Activated CD8-positive, alpha-beta memory T cell treated with anti-CD3 and anti-CD28 coated beads for 4 hours (primary cell): ENCODE measurements at places on chromosomes 5 and 9.

DNA sequence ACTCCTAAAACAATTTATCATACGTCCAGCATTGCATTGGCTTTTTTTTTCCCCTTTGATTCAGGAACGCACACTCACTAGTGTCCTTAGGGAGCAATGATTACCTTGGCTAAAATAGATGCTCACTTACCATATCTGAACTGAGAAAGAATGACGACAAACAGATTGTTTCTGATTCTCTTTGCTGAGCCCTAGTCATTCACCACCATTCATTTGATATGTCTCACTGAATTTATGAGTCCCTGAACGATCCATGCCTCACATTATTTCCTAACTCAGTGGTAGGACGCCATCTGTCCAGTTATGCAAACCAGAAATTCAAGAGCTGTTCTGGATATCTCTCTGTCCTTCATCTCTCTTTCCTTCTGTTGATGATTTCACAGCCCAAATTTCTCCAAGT, 39.3 kb upstream of the DAB2 start:
- no peak for DNase-seq

- DNase-seq = no peak
Observed at GRCh38 chr9:4096121-4096520, 203.7 kb downstream of the GLIS3 start.

GRCh38 chr5:67249590-67249895, 52.9 kb upstream of the CD180 start:
- no peak for DNase-seq

GRCh38 chr5:141867139-141867538, 11.1 kb downstream of the PCDH1 start:
- DNase-seq = no peak

DNA sequence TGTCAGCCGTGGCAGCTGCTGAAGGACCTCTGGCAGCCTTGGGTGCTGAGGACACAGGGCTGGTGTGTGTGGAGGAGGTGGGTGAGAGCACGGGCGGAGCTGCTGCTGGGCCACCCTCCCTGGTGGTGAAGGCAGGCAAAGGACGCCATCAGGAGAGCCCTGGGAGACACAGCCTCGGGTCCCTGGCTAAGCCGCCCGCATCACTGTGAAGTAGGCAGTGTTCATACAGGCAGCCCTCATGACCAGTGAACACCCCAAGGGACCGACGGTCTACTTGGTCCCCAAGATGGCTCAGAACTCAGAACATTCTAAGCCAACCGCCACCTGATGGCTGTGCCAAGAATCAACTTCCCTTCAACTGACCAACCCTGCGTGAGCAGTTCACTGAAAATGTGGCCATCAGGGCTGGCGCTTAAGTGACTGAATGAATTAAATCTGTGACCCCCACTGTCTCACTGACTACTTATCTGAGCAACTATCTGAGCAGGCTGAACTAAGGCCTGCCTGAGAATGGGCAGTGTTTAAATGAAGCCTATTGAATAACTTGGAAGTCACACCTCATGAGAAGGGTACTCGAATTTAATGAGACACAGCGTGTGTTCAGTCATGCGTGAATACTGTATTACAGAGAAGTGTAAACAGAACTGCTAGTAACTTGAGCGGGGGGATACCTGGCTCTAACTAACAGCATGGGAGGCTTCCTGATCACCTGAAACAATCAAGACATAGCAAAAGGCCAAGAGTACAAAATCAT, 54.7 kb upstream of the SIMC1 start:
- DNase-seq = no peak

GRCh38 chr5:148713735-148714508, 59.6 kb upstream of the HTR4 start:
- DNase-seq = no peak

GRCh38 chr9:86321373-86321772, 32.8 kb downstream of the TUT7 start:
- DNase-seq = no peak

DNA sequence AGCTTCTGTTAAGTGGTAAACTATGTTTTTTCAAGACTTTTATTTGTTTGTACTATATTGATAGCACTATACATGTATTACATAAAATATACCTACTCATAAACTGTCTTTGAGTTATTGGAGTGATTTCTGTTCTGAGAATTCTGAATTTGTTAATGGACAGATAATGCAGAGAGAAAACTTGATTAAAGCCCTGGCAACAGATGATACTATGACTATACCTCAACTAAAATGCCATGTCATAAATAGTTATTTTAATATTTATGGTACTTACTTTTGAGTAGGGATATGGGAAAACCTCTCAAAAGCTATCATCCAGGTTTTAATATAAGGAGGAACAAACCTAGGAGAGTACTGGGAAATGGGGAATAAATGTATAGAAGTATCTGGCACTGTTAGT, 947.2 kb upstream of the ARRDC3 start:
- DNase-seq = no peak

GRCh38 chr5:114360816-114361723, 800 bp upstream of the KCNN2 start:
- DNase-seq = no peak

DNA sequence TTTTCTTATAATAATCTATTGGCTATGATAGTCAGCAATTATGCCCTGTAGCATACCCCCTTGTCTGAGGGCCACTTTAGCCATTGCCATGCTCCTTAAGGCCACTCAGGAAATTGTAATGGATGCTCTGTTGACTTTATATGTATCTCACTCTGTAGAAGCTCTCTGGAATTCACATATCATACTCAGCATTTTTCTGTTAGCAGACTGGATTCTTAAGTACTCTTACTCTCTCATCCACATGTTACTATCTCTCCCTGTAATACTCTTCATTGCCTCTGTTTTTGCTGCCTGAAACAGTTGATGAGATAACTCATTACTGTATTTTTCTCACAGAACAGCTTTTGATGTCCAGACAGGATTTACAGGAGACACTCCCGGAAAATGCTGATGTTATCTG, 24.2 kb downstream of the TMEM232 start:
- no peak for DNase-seq

DNA sequence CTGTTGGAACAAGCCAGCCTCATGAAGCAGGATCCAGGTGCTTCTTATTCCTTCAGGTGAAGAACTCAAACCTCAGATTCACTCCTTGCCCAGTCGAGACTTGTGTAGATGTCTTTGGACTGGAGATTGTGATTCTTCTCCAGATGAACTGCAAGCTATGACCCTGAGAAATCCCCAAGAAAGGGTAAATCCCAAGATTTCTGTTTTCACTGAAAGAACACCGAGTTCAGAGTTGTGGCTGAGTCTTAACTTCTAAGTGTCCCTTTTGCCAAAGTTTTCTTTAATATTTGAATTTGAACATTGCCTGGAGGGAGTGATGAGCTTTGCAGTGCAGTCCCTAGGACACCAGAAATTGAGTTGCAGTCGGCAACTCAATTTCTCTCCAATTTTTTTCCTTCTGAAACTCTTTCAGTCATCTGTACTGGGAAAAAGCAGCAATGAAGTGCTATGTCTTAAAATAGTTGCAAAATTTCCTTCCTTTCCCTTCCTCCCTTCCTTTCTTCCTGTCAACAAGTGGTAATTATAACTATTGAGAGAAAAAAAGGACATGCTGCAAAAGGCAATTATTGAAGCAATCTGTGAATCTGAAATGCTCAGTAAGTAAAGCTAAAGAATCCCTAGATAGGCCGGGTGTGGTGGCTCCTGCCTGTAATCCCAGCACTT, 56.1 kb downstream of the ANKRD55 start:
- no peak for DNase-seq

DNA sequence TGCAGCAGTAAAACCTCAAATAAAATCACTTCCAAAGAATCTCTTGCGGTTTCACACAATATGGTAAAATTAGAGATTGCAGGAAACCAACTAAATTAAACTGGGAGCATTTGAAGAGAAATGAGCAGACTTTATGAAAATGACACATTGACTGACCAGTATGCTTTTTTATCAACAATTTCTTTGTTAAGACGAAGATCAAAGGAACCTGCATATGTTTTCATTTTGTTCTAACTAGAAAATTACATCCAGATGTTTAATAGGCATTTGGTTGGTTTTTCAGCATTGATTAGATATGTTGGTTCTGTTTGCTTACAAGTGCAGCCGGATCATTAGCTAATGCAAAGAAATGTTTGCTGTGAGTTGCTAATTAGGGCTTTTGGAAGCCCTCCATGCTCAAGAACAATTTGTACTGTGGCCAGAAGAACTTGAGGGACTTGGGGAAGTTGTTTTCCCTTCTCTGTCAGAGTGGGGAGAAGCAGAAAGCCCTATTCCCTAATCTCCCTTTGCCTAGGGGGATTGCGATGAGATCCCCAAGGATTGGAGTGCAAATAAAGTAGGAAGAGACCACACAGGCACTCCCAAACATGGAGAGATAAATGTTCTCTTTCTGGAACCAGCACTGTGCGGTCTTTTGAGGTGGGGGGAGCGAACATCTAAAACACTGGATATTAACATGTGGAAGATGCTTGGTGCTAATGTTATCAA, 4.5 kb upstream of the TLE1 start:
- DNase-seq = no peak

DNA sequence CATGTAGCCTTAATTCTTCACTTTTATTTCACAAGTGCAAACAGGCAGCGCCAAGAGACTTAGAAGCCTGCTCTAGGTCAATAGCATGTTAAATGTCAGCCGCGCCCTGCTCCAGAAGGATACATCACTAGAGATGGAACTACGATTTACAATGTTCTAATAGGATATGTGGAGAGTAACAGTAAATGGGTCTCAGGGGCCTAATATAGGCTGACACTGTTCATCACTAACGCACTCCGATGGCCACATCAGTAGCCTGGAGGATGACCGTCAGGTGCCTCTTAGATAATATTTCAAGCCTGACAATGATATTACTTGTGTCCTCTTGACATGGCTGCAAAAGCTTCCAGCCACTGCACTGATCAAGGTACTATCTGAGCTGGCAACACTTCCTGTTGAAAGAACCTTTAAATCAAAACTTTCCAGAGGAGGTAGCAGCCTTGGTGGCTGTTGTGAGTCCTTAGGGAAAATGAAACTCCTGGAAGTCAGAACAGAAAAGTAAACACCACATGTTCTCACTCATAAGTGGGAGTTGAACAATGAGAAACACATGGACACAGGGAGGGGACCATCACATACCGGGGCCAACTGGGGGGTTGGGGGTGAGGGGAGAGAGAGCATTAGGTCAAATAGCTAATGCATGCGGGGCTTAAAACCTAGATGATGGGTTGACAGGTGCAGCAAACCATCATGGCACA, 35.0 kb downstream of the PTTG1 start:
- no peak for DNase-seq

GRCh38 chr5:675871-676698, 17.1 kb downstream of the TPPP start:
- no peak for DNase-seq

- no peak for DNase-seq
Observed at GRCh38 chr9:88418715-88419540, 30.7 kb downstream of the SPIN1 start.

DNA sequence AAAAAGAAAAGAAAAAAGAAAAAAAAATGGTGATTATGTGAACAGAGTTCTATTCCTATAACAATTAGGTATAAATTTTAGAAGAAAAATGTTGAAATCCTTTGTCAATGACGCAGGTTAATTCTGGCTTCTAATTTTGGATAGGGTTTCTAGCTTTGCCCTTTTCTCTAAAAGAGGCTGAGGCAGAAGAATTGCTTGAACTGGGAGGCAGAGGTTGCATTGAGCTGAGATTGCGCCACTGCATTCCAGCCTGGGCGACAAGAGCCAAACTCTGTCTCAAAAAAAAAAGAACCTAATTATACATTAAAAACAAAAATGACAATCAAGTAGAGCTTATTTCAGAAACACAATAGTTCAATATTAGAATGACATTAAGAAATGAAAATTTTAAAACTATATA, 2.9 kb downstream of the STXBP1 start:
- no peak for DNase-seq

- no peak for DNase-seq
Observed at GRCh38 chr5:100889165-100889743, 13.8 kb downstream of the ST8SIA4 start.

- DNase-seq = no peak
Observed at GRCh38 chr5:134554319-134555222, 29.1 kb downstream of the JADE2 start.

DNA sequence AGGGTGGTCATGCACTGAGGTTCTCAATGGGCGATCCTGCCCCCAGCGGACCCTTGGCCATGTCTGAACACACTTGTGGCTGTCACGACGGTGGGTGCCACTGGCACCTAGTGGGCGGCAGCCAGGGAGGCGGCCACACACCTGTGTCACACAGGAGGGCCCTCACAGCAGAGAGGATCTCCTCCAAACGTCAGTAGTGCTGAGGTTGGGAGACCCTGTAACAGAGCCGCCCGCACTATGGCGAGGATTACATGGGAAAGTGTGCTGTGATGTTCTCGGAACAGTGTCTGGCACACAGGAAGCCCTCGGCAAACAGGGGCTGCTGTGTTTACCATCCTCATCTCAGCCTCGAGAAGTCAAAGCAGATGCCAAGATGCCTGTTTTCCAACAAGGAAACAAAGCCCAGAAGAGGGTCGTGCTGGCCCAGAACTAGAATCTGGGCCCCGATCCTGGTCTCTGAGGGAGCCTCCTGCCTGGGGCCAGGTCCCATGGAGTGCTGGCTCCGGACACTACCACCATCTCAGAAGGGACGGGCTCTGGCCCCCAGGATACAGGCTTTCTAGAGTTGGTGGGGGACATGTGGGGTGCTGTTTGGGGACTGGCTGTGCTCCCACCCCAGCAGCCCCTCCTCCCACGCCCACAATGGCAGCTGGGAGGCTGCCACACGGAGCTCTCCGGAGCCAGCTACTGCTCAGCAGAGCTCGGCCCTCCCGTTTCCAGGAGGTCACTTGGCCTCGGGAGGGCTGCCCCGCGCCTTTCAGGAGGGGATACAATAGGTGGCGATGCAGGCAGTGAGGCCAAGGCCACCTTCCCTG, 48.2 kb downstream of the DBH start:
- DNase-seq = no peak

DNA sequence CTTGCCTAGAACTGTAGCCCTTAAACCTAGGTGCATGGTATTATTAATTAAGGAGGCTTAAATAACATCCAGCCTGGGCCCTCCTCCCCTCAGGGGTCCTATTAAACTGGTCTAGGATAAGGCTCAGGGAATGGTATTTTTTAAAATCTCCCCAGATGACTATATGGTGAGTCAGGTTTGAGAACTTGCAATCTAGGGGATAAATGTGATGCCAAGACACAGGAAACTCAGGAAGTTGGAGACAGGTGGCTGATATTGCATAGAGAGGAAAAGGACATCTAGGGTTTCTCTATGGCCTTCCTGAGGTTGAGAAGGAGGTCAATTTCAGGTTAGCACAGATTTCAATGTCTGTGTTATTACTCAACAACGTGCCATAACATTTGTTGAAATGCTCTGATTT, 581.0 kb downstream of the TLE1 start:
- no peak for DNase-seq
